ENCODE measurements at places on chromosomes 3 and 15.

DNA sequence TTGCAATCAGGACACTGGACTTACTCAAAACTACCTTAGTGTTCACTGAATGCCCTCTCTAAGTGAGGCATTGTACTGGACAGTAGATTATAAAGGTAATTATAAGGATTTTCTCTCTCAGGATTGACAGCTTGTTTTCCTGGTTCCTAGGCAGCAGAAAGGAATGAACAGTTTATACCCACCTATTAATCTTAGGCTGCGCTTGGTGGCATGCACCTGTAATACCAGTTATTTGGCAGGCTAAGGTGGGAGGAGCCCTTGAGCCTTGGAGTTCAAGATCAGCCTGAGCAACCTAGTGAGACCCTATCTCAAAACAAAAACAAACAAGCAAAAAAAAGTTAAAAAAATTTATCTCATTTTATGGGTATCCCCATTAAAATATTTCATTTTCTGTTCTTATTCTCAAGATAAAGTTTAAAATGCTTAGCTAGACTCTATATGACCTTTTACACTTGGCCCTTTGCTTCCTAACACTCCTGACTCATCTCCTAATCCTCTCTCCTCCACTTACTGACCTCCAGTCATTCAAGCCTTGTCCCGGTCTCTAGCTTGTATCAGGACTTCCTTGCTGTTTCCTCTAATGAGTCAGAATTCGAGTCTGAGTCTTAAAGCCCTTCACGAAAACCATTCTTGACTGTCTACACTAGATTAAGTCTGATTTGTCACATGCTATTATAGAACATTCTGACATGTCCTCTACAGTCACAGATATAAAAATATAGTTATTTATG lies 348.6 kb downstream of the NLGN1 start:
- no peak for DNase-seq

GRCh38 chr3:198051836-198052235 lies 91.8 kb downstream of the LMLN start:
- DNase-seq, result no peak

GRCh38 chr3:152208439-152208838 lies 60.3 kb upstream of the MBNL1 start:
- DNase-seq, result no peak

DNA sequence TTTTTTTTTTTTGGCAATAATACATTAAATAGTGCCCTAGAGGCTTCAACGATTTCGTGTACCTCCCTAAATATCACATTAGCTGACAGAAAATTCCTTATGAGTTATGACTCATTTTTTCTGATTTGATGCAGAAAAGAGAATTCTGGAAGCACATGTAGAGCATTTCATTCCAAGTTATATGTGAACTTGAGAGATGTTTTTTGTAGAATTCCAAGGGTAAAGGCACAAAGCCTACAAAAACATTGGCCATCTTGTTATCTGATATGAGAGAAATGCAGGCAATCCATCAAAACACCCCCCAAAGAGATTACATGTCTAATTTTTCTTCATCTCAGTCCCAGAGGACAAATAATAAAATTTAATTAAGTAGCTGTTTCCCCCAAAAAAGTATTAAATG lies 6.7 kb upstream of the PFN2 start:
- no peak for DNase-seq

DNA sequence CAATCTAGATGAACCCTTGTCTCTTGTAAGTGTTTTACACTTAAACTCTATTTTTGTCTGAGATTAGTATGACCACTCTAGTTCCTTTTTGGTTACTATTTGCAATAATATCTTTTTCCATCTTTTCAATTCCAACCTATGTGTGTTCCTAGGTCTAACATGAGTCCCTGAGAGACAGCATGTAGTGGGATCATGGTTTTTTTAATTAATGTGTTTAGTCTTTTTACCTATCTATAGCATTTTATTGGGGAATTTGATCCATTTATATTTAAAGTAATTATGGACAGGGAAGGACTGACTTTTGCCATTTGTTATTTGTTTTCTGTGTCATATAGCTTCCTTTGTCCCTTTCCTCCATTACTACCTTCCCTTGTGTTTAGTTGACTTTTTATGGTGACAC lies 21.7 kb downstream of the TNFSF10 start:
- DNase-seq, result no peak
